ENCODE measurements at places on chromosomes 7 and 10.
A peak's percentile ranks its signal among the peaks of the same experiment; 100 is the strongest.

GRCh38 chr10:132971448-132972148 lies 29.2 kb upstream of the CFAP46 start:
- no peak for DNase-seq

DNA sequence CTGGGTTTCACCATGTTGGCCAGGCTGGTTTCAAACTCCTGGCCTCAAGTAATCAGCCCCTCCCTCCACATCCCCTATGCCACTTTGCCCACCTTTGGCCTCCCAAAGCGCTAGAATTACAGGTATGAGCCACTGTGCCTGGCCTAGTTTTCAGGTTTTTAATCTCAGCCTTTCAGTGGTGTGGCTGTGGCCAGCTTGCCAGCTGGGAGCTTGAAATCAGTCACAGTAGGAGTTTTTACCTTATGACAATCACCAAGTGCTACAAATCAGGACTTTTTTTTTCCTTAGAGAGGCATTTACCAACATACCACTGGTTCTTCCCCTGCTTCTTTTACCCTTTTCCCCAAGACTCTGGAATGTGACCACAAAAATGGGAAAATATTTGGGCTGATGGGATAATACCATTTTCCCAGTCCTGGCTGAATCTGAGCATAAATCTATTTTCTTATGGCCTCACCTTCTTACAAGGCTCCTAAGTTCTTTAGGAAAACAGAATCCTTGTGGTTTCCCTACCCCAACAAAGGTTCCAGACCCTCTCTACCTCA lies 6.2 kb downstream of the STEAP4 start:
- no peak for DNase-seq

DNA sequence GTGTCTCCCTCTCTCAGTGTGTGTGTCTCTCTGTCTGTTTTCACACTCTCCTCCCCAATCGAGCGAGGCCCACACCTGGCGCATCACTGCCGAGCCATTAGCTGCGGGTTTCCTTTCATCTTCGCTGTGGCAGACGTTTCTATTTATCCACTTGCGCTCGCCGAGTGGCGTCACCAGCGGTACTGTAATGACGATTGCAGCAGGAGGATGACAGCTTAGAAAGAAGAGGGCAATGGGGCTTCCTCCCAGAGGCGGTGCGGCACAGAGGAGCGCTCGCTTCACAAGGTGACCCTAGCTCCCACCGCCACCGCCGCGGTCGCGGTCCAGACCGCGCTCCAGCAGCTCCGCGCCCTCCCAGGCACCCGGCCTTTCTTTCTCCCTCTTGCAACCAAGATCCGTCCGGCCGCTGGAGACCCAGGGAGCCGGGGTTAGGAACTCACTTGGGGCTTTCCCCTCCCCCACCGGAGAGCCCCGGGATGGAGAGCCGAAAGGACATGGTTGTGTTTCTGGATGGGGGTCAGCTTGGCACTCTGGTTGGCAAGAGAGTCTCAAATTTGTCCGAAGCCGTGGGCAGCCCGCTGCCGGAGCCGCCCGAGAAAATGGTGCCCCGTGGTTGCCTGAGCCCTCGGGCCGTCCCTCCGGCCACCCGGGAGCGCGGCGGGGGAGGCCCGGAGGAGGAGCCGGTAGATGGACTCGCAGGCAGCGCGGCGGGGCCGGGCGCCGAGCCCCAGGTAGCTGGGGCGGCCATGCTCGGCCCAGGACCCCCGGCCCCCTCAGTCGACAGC lies at the start of gene EVX1:
Gene EVX1 (plus strand): TSS at position 248 of the 785 bp plus-strand sequence. CDS start 229 bp downstream, at position 477.
- peak; percentile 26 for DNase-seq

DNA sequence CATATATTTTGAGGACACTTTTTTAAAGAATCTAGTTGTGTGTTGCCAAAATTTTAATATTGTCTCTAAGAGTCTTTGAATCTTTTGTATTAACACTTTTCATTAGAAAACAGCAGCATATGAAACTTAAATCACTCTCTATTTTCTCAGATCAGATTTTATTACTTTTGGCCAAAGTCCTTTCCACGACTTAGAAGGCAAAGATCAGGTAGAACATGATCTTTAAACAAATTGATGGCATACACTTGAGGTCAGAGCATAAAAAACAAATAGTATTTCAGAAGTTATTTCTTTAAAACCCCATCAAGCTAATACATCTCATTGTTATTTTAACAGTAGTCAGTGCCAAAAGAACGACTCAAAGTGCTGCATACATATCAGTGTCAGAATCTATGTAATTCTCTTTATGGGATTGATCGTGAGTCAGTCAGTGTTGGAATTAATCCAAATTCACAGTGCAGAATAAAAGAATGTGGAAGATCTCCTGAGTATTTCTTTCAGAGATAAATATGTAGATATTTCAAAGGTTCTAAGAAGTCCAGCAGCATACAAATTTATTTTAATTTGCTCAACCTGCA lies 9.6 kb upstream of the AGMO start:
- DNase-seq: no peak

DNA sequence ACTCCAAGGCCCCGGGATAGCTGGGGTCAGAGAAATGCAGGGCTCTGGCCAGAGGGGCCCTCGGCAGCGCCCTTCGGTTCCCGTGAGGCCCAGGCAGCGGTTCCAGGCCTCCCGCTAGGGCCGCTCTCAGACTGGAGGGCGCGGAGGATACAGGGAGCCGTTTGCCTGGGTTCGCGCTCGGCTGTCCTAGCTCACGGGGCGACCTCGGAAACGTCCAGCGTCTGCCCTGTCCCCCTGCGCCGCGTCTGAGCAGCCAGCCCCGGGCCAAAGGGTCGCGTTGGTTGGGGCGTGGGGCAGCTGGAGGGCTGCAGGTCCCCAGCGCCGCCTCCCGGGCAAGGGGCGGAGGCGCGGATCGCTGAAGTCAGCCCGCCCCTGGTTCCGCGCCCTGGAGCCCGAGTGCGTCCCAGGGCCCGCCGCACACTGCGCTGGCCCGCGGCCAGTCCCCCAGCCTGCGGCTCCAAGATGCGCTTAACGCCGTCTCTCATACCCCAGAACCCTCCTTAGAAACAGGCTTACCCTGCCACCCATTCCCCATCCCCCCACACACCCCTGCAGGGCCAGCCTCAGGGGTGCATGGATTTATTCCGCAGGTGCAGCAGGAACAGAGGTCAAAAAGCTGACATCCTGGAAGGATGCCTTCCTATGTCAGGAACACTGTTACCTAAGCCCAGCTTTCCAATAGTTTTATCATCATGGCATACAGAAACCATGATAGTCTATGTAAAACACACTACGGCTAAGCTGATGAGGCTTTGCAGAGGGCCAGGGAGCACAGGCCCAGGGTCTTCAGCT lies 22.1 kb upstream of the OPN4 start:
- no peak for DNase-seq

DNA sequence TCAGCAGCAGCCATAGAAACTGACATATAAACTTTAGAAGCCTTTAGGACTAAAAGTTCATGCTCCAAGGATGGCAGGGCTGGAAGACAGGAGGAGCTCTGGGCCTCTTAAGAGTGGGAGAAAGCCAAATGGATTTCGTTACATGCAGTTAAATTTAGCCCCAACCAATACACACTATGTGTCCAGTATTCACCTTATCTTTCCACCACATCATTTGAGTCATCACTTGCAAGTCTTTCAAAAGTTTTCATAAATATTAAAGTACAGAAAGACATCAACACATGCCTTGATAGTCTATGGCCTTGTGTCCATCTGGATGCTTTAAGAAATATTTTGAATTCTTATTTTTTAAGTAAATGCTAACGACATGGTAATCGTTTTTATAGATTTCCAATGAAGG lies 392.4 kb upstream of the LRRN3 start:
- no peak for DNase-seq

All from stimulated activated CD4-positive, alpha-beta T cell treated with anti-CD3 and anti-CD28 coated beads, Interleukin-4, amount 100 ng/mL, for 48 hours (primary cell).